ENCODE measurements at places on chromosomes 1 and 21.
A peak's percentile ranks its signal among the peaks of the same experiment; 100 is the strongest.

DNA sequence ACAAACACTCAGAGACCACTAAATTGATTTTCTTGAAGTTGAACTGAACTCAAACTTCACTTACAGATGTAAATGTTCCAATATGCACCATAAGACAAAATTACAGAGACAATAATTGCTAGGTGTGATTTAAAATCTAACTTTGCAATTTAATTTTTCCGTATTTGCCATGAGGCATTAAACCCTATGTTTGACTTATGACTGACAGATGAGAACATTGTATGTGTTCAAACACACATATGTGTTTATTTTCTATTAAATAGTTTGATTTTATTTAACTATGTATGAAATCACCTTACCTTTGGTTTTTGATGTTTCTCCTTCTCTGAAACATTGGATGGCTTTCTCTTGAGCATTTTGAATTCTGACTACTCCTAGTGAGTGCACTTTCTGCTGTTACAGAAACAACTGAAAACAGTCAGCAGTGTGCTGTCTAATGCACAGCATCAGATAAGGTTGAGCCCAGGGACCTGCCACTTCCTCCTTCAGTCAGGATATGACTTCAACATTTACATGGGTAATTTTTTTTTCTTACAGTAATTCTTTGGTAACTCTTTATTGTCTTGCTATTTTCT, at the start of gene SAMSN1:
TSS of gene SAMSN1 (minus strand) at position 410 of the 575 bp plus-strand sequence. CDS start at position 356, 54 bp downstream.
- peaks cover 53% of the 10 kb centered on the region for H3K4me1 ChIP-seq
- peak within 1 kb of the TSS; percentile 88 for H3K4me3 ChIP-seq
- peak within 1 kb of the TSS; percentile 92 for H3K27ac ChIP-seq
- peak; percentile 83 for DNase-seq

DNA sequence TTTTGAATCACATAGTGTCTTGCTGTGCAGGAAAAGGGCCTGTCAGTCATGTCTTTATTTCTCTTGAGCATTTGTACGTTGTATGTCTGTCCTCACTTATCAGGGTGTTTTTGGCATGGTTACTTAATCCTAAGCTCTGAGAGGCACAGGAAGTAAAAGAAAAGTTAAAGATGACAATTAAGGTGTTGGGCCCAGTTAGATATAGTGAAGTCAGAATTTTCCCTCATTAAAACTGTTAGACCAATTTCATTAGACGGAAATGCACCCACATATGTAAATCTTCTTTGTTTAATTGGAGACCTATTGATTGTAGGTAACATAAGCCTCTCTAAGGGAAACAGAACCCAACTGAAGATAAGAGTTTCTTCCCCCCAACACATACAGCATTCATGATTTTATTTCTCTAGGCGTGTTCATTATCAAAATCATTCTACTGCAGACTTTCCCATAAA, 21.9 kb downstream of the NFIA start:
- DNase-seq, result no peak
- no peak overlapping the region for H3K4me3 ChIP-seq
- peaks cover 4% of the 10 kb centered on the region for H3K4me1 ChIP-seq
- no peaks in the 10 kb centered on the region for H3K36me3 ChIP-seq

GRCh38 chr21:33268737-33269441, 2.7 kb downstream of the IL10RB start:
- peaks cover 53% of the 10 kb centered on the region for H3K4me1 ChIP-seq
- no peak overlapping the region for H3K4me3 ChIP-seq
- DNase-seq, result peak; percentile 68
- no peaks in the 10 kb centered on the region for H3K27me3 ChIP-seq

- H3K36me3 ChIP-seq, result no peaks in the 10 kb centered on the region
- H3K27ac ChIP-seq, result no peak overlapping the region
- no peaks in the 10 kb centered on the region for H3K27me3 ChIP-seq
- peak; percentile 89 for DNase-seq
- peaks cover 14% of the 10 kb centered on the region for H3K4me1 ChIP-seq
These were observed 13.3 kb downstream of the POLR3GL start for GRCh38 chr1:145977486-145978470.

GRCh38 chr1:1418464-1419362, 2.4 kb downstream of the ANKRD65 start:
- peaks cover 11% of the 10 kb centered on the region for H3K4me1 ChIP-seq
- no peaks in the 10 kb centered on the region for H3K36me3 ChIP-seq
- no peak for DNase-seq
- no peak overlapping the region for H3K4me3 ChIP-seq
- no peak overlapping the region for H3K27ac ChIP-seq

DNA sequence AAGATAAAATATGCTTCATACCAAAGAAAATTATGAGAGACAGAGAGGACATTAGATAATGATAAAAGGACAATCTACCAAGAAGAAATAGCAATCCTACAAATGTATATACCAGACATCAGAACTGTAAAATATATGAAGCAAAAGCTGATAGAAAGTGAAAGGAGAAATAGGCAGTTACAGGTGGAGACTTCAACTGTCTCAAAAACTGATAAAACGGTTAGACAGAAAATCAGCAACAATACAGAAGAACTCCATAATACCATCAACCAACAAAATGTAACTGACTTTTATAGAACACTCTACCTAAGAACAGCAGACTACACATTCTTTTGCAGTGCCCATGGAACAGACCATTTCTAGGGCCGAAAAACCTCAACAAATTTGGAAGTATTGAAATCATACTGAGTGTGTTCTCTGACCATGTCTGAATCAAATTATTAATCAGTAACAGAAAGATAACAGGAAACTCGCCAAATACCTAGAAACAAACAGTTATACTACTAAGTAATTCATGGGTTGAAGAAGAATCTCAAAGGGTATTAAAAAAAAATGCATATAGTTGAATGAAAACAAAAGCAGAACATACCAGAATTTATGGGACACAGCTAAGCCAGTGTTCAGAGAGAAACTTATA, 132.1 kb downstream of the RPS6KC1 start:
- H3K27ac ChIP-seq, result no peak overlapping the region
- H3K4me1 ChIP-seq, result no peaks in the 10 kb centered on the region
- no peak for DNase-seq
- peaks cover 41% of the 10 kb centered on the region for H3K36me3 ChIP-seq

DNA sequence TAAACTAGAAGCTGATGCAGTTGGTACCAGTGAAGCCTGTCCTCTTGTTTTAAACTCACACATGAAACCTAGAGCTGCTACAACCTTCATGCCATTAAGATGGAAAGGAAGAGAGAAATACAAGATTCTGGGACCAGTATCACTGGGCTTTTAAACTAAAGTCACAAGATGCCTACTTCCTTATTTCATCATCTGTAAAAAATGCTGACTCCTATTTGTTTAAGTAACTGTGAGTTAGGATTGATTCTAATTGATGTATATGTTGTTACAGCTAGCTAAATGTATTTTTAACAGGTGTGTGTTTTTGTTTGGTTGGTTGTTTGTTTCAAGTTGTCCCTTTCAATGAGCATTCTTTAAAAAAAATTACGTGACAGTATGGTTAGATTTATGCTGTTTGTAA, 833.3 kb upstream of the PRMT6 start:
- no peaks in the 10 kb centered on the region for H3K36me3 ChIP-seq
- no peak overlapping the region for H3K4me3 ChIP-seq
- no peak for DNase-seq
- no peaks in the 10 kb centered on the region for H3K4me1 ChIP-seq
- H3K27me3 ChIP-seq, result no peaks in the 10 kb centered on the region

DNA sequence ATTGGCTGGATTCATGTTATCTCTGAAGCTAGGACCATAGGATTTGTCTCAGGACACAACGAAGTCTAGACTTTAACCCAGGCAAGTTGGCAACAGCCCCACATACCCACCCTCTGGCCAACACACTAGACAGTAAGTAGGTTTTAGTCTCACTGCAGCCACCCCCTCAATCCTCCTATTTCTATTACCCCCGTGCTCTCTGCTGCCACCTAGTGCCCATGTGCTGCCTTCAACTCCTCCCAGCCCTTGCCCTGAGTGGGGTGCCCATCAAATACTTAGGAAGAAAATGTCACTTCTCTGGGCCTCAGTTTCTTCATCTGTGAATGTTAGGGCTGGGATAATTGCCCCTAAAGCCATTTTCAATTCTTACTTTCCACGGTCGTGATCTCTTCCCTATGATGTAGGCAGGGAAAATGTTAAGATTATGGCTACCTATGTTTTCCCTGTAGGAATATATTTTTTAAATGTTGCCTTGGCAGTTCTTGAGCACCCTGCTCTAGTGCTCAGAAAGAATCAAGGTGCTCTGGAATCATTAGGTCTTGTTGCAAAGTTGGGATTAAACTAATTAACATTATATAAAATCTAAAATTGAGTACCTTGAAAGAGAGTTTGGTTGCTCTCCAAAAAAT, 213.0 kb downstream of the LMX1A start:
- no peak overlapping the region for H3K27ac ChIP-seq
- peaks cover 33% of the 10 kb centered on the region for H3K27me3 ChIP-seq
- no peaks in the 10 kb centered on the region for H3K36me3 ChIP-seq
- no peak overlapping the region for H3K4me3 ChIP-seq

DNA sequence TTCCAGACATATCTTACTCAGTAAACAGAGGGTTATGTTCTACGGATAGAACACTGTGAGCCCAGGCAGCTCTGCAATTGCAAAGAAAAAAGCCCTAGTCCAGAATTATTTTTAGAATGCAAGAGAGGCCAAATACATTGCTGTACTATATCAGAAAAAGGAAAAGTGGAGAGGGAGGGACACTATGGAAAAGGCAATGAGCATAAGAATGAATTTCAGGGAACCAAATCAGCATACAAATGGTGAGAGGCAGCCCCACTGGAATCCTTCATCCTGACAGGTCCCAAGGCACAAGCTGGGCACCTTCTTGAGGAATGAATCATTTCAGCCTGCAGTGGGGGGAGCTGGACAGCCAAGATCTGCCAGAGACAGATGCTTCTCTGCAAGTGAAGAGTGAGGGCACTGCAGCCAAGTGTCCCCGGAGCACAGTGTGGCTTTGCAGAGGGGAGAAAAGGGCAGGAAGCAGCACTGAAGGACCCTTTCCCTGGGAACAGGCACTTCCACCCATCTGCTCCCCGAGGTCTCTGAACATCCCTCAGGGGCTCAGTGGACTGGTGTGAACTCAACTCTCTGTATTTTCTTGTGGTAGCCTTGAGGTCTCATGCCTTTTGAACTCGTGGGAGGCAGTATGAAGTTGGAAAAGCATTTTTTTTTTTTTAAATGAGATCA, 115.6 kb downstream of the XCL2 start:
- H3K4me1 ChIP-seq, result no peaks in the 10 kb centered on the region
- no peaks in the 10 kb centered on the region for H3K36me3 ChIP-seq
- H3K27me3 ChIP-seq, result peaks cover 4% of the 10 kb centered on the region

DNA sequence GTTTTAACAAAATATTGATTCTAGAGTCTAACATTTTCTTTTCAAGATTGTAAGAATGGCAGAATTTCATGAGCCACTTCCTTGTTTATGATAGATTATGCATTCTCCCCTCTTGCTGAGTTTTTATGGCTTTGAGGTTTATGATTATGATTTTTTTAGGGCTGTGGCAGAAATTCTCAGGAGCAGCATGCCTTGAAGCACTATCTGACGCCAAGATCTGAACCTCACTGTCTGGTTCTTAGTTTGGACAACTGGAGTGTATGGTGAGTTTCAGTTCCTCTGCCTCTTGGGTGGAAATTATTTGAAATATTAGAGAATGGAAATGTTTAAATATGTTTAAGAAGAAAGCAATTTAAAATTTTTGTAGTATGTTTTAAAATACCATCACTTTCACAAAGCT, 10.2 kb downstream of the USP16 start:
- no peaks in the 10 kb centered on the region for H3K27me3 ChIP-seq
- peaks cover 32% of the 10 kb centered on the region for H3K36me3 ChIP-seq
- no peak overlapping the region for H3K4me3 ChIP-seq
- H3K27ac ChIP-seq, result no peak overlapping the region
- no peak for DNase-seq

GRCh38 chr1:117060441-117061317, 553 bp downstream of the TTF2 start:
- H3K27ac ChIP-seq, result no peak overlapping the region
- peak; percentile 60 for DNase-seq
- no peaks in the 10 kb centered on the region for H3K27me3 ChIP-seq
- peaks cover 40% of the 10 kb centered on the region for H3K36me3 ChIP-seq
- no peak overlapping the region for H3K4me3 ChIP-seq

DNA sequence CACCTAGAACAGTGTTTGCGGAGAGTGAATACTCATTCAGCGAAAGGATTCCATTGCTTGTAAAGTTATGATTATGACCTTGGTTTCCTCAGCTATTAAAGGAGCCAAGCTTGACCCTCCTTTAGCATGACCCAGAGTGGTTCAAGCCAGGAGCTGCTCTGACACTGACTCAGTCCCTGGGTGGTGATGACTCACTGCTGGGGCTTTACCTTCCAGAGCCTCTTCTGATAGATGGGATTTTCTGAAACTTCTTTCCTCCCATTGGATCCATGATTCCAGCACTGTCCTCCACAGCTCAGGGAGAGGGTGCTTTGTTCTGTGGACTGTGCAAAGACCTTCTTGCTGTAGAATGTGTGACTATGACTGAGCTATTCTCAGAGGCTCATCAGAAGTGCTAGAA, 77.4 kb downstream of the S1PR1 start:
- DNase-seq, result peak; percentile 75
- no peak overlapping the region for H3K27ac ChIP-seq
- H3K4me3 ChIP-seq, result no peak overlapping the region

- H3K36me3 ChIP-seq, result peaks cover 32% of the 10 kb centered on the region
- H3K4me1 ChIP-seq, result no peaks in the 10 kb centered on the region
- H3K4me3 ChIP-seq, result no peak overlapping the region
- H3K27ac ChIP-seq, result no peak overlapping the region
- no peak for DNase-seq
These were observed 66.1 kb upstream of the ADAM30 start for GRCh38 chr1:119962296-119962968.

DNA sequence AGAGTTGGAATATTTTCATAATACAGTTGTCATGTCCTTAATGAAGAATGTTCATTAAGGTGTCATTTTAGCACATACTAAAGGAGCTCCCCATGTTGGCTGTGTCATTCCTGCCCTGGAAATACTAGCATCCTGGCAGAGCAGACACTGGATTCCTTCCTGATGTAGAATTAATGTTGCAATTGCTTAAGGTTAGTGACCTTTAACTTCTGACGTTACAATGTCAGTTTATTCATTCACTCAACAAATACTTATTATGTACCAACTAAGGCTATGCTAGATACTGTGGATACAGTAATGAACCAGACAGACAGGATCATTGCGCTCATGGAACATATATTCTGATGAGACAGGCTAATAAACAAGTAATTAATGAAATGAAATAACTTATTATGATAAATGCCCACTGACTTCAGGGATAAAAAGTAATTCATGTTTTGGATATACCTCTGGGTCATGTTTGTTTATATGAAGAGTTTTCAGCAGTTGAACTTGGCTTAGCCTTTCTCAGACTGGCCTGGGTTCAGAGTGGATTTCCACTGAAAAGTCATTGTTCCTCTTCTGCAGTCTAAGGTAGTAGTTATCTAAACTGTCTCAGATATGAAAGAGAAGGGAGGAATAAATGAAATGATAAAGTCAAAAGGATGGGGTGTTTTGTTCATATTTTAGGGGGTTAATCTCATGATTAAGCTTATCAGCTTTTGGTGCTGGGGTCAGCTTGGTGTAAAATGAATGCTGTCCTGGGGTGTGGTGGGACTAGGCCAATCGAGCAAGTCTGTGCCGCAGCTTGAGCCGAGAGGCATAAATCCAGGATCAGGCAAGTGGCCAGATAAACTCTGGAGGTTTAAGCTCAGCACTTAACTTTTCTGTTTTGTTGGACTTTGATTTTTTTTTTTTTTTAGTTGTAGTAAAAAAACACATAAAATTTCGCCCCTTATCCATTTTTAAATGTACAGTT, 43.3 kb upstream of the KCNQ4 start:
- H3K4me3 ChIP-seq, result no peak overlapping the region
- H3K4me1 ChIP-seq, result peaks cover 52% of the 10 kb centered on the region
- peaks cover 30% of the 10 kb centered on the region for H3K36me3 ChIP-seq
- H3K27me3 ChIP-seq, result no peaks in the 10 kb centered on the region
- no peak overlapping the region for H3K27ac ChIP-seq

Data from activated naive CD4-positive, alpha-beta T cell treated with anti-CD3 and anti-CD28 coated beads for 36 hours (primary cell).